Stimulated activated CD4-positive, alpha-beta T cell treated with anti-CD3 and anti-CD28 coated beads, Interleukin-15, amount 100 ng/mL, for 1 hour (primary cell): ENCODE measurements at places on chromosomes 1 and 21.

DNA sequence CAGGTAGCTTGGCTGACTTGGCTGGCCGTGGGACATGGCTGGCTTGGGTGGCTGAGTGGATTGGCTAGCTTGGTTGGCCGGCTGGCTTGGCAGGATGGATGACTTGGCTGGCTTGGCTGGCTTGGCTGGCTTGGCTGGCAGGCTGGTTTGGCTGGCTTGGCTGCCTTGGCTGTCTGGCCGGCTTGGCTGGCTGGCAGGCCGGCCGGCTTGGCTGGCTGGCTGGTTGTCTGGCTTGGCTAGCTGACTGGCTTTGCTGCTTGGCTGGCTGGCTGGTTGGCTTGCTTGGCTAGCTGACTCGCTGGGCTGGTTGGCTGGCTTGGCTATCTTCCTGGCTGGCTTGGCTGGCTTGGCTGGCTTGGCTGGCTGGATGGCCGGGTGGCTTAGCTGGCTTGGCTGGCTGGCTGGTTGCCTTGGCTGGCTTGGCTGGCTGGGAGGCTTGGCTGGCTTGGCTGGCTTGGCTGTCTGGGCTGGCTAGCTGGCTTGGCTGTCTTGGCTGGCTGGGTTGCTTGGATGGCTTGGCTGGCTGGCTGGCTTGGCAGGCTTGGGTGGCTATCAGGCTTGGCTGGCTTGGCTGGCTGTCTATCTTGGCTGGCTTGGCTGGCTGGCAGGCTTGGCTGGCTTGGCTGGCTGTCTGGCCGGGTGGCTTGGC, 129.7 kb upstream of the FAM72C start:
- DNase-seq: no peak

GRCh38 chr1:208223136-208223535, 21.0 kb downstream of the PLXNA2 start:
- no peak for DNase-seq

GRCh38 chr1:210687582-210688279, 359.0 kb downstream of the HHAT start:
- no peak for DNase-seq

DNA sequence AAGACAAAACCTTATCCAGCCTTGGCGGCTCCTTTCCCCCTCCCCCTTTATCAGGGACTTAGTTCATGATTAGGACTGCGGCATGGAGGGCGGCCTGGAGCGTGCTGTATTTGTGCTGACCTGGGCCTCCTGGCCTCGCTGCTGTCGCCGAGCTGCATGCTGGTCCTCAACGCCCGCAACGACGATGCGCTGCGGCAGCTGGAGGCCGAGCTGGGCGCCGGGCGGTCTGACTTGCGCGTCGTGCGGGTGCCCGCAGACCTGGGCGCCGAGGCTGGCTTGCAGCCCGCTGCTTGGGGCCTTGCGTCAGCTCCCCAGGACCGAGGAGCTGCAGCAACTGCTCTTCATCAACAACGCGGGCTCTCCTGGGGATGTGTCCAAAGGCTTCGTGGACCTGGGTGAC, 70.9 kb downstream of the TM2D1 start:
- DNase-seq: no peak

DNA sequence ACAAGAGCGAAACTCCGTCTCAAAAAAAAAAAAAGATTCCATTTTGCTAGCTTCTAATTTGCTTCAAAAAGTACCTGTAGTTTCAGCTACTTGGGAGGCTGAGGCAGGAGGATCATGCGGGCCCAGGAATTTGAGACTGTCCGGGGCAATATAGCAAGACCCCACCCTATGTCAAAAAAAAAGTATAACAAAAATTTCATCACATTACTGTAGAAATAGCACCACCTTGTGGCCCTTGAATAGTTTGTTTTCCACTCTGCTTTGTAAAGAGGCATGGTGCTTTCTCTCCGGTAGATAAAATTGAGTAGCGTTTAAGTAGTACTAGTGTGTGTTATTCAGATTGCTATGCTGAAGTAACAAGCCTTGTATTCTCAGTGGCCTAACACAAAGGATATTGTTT, 18.2 kb upstream of the MSTO1 start:
- DNase-seq: no peak

DNA sequence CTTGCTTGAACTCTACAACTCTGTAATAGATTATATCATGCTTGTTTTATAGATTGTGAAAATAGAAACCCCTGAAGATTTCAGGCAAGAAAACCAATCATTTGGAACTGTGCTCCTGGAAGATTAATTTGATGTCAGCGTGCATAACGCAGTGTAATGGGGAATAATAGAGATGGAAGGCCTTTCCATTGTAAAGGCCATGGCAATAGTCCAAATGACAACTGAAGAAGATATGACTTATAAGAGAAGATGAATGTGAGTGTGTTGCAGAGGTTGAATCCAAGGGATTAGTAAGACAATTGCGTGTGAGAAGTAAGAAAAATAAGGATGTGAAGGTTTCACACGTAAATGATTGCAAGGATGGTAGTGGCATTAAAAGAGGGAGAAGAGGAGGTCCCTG, 285.0 kb downstream of the DUSP10 start:
- no peak for DNase-seq

- no peak for DNase-seq
These were observed 28.9 kb upstream of the ADAM30 start for GRCh38 chr1:119924948-119925898.

DNA sequence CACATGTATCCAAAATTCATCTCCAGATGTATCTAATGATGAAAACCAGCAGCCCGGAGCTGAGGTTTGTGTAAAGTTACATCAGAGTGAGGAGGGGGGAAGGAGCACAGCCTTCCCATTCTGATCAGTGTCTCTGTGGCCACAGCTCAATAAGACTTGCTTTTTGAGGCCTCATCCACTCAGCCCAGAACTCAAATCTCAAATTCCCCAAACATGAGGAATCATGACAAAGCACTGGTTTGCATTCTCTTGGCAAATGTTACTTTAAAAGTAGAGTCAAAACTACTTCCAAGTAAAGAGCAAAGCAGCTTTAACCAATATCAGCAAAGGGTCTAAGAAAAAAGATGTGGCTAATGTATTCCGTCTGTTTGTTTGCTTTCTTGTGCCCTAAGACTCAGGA, 30.9 kb downstream of the CCN1 start:
- DNase-seq: no peak

DNA sequence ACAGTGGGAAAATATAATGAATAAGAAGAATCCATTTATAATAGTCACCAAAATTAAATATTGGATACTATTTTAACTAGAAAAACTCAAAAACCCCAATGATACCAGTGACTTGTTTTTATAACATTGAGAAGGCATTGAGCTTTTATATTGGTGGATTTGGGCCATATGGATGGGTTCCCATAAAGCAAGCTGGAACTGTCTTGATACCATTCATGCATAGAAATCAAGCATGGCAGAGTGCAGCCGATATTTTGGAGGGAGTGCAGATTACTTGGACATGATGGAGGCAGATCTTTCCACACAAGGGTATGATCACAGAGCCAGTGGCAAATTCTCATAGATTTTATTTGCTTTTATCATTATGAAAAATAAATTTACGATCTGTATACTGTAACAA, 3.8 kb upstream of the RWDD3 start:
- DNase-seq: no peak

DNA sequence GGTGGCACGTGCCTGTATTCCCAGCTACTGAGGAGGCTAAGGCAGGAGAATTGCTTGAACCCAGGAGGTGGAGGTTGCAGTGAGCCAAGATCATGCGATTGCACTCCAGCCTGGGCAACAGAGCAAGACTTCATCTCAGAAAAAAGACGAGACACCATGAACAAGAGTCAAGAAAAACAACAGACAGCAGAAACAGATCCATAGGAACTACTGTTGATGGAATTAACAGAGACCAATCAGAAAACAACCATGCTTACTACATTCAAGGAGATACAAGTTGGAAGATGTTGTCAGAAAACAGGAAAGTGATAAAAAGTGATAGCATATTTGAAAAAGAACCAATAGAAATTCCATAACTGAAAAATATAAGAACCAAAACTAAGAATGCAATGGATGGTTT, 19.3 kb upstream of the OTUD3 start:
- no peak for DNase-seq

DNA sequence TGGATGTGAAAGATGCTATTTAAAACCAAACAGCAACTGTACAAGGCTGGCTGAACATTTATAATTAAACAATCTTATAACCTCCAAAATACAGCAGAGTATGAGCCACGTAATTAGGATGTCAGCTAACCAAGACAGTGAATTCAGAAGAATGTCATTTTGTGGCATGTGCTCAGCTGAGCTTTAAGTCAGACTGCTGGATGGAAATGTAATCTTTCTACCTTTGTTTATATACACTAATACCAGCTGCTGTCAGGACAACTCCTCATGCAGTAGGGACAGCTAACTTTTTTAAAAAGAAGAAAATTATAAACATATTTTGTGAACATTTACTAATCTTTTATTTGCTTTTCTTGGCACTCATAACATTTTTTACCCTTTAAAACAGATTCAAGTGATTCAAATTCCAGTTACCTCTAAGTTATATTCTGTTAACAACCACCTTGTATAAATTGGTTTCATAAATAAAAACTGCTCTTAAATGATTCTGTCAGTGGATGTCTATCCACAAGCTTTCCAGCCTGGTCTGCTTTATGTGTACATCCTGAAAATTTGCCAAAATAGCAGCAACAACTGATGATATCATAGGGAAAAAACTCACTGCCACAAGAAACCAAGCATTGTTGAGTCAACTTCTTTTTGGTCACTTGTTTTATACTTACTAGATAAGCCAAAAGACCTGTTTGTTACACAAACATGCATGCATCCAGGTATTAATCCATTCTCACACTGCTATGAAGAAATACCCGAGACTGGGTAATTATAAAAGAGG, 36.1 kb downstream of the DPH5 start:
- DNase-seq: no peak

GRCh38 chr1:110535985-110536384, 17.0 kb upstream of the KCNA10 start:
- DNase-seq: no peak

DNA sequence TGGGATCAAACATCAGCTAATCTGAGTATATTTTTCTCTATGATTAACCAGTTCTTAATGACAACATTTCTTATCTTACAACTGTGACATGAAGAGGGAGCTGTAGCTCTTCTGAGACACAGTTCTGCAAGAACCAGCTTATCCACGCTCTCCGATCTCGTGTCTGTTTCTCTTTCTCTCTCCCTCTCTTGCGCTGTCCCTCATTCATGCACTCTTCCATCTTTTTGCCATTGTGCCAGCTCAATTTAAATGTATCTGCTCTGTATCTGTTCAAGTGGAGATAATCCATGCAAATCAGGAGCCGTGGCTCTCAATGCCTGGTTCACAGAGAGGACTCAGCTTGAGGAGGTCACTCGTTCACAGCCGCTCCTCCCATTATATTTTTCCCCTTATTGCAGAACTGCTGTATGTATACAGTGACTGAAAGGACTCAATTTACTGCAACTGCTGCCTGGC, 494.7 kb upstream of the ADGRL2 start:
- DNase-seq: no peak

DNA sequence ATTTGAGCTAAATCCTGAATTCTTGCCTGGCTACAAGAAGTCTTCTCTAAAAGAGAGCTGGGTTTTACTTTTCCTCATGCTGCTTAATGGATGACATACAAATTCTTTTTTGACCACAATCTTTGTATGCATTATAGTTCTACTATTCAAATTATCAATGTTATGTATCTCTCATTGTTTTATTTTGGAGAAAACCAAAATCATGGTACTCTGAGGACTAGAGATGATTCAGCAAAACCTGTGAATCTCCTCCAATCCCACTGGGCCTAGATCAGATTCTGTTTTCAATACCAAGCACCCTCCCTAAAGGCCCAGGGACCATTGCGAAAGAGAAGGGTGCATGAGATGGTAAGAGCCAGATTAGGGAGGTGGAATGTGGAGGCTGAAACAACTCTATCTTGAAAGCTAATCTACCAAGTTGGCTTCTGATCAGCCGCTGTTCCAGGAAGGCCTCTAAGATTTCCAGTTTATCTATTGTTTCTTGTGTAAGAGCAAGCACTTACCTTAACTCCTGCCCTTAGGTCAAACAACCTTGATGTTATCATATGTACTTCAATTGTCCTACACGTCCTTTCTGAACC, 547.2 kb downstream of the PLPP3 start:
- DNase-seq: no peak

- no peak for DNase-seq
These were observed 8.4 kb upstream of the MRPS6 start for GRCh38 chr21:34065027-34065426.

GRCh38 chr1:24373044-24373443, 40.5 kb downstream of the STPG1 start:
- DNase-seq: no peak

GRCh38 chr1:68497358-68497698, 446 bp upstream of the DEPDC1 start:
- DNase-seq: no peak

DNA sequence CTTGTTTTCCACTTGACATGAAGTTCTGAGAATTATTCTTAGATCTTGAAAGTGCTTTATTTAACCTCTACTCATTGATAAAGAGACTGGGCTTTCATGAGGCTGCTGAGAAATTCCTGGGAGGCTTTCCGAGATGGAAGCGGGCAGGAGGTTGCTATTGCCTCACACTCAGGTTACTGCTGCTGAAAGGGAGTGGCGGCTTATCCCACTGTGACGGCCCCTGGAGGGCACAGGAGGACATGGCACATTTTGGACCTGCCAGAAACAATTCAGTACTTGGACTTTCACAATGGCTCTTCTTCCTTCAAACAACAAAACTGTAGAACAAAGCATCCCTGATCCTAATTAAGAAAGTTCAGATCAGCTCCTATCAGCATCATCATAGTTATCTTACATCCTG, 16.2 kb upstream of the MARK1 start:
- DNase-seq: no peak

- DNase-seq: no peak
These were observed 11.7 kb downstream of the NR5A2 start for GRCh38 chr1:200038981-200039848.

GRCh38 chr1:221514806-221515205, 227.1 kb downstream of the DUSP10 start:
- DNase-seq: no peak

GRCh38 chr1:234840253-234840652, 230.3 kb upstream of the IRF2BP2 start:
- DNase-seq: no peak

GRCh38 chr1:182122256-182122912, 60.9 kb upstream of the ZNF648 start:
- DNase-seq: no peak

GRCh38 chr1:99869304-99869703, 19.1 kb downstream of the AGL start:
- no peak for DNase-seq

DNA sequence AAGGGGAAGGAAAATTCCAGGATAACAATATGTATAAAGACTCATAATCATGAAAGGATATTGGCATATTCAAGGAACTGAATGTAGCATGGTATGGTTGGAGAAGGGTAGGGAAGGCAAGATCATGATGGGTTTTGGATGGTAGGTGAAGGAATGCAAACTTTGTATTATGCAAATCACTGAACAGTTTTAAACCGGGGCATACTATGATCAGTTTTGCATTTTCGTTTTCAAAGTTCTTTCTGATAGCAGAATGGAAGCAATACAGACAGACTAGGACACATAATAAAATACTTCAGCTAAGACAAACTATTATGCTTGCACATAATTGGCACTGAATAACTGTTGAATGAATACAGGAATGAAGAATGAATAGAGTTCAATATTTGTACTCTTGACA, 14.5 kb upstream of the CTH start:
- no peak for DNase-seq

- DNase-seq: no peak
These were observed 6.0 kb downstream of the PEA15 start for GRCh38 chr1:160211046-160211790.
